ENCODE measurements at places on chromosomes 7 and 10.

- DNase-seq = no peak
Observed at GRCh38 chr7:85997515-85997914, 646.2 kb upstream of the GRM3 start.

GRCh38 chr10:43125881-43126731, 12.1 kb upstream of the CSGALNACT2 start:
- DNase-seq = no peak

DNA sequence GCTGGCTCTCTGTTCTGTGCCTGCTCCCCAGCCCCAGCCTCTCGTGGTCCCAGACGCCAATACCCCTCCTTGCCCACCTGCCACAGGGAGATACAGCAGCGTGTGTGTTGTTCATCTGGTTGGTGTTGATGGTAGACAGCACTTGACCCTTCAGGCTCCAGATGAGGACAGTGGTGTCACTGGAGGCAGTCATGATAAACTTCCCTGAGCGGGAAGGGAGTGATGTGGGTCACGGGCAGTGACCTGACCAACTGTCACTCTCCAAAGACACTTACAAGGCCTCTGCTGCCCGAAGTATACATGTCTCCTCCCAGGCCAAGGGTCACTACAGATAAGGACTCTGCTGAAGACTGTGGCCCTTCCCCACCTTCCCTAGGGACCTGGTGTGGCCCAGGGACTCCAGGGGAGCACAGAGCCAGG, 5.6 kb downstream of the TBL2 start:
- no peak for DNase-seq

- no peak for DNase-seq
Observed at GRCh38 chr7:17086403-17086802, 204.6 kb upstream of the AGR3 start.

DNA sequence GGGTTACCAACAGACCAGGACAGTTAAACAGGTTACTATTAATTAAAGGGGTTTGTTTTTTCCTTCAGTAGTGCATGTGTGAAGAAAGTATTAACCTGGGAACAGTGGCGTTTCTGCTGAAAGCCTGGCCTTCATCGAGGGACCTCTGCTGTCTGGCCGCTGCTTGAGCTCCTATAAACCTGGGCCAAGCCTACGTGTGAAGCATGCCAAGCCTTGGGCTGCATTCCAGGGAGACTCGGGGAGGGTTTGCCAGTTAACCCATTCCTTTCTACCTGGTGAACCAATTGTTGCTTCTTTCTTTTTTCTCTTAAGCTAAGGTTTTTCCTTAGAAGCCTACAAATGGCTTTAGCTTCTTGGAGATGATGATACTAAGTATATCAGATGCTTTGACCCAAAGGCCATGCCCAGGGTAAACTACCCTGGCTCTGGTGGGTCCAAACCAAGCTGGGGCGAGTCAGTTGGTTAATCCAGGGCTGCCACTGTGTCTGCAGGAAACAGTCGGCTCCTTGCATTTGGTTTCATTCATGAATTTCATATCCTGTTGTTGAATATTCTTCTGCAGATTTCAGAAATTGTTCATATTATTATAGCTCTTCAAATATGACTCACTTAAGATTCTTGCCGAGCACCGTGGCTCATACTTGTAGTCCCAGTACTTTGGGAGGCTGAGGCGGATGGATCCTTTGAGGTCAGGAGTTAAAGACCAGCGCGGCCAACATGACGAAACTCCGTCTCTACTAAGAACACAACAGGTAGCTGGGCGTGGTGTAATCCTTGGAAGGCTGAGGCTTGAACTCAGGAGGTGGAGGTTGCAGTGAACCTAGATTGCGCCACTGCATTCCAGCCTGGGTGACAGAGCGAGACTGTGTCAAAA, 23.8 kb downstream of the PFKP start:
- DNase-seq = peak; percentile 66

DNA sequence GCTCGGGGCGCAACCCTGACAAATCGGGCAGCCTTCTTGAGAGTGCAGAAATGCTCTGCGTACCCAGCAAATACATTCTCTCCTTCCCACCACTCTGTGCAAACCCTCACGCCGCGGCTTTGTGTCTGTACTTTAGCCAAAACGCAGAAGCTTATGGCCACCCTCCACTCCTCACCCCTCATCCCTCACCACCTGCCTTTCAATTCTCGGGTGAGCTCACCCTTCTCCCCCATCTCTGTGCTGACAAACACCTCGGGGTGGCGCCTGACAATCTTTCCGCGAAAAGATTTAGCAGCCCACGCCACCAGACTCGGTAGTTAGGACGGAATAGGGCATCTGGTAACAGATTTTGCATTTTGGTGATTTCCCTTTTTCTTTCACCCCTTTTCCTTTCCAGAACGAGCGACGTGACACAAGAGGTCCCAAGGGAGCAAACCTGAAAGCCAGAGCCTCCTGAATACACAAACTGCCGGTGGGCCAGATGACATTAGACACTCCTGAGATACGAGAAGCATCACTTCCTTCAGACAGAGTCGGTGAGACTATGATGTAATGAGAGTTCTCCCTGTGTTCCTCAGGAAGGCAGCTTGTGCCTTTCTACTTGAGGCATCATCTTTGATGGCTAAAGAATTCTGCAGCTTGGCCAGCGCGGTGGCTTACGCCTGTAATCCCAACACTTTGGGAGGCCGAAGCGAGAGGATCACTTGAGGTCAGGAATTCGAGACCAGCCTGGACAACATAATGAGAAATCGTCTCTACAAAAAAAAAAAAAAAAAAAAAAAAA, 671 bp upstream of the ATAD1 start:
- no peak for DNase-seq

- DNase-seq = no peak
Observed at GRCh38 chr10:110008518-110009339, 945 bp downstream of the ADD3 start.

- no peak for DNase-seq
Observed at GRCh38 chr7:99623702-99624447, 7.1 kb downstream of the ZSCAN25 start.

DNA sequence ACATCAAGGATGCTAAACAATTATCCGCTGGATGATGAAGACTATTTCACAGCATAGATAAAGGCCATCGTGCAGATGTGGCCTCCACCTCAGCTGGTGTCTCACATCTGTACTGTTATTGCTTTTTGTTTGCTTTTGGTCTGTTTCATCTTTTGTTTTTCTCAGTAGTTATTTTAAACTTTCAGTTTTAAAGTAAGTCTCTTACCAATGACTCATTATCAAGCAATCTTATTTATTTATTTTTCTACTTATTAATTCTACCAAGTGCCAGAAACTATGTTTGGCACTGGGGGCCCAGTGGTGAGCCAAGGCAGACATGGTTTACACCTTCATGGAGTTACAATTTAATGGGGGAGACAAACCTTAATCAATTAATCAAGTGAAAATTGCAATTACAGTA, 250.9 kb upstream of the TMEM72 start:
- DNase-seq = no peak

DNA sequence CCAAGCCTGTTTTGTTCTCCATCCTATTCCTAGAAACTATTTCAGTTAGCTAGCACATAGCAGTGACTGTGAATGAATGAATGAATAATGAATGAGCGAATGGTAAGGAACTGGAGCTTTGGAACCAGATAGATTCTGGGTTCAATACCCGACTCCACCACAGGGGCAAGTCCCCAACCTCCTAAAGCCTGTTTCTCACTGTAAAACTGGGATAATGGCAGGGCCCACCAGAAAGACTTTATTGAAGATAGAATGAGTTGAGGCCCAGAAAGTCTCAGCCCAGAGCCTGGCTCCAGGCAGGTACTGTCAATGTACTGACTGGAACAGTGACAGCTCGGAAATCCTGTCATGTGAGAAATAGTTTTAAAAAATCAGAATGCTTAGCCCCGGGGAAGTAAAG, 1.1 kb upstream of the CDH23 start:
- no peak for DNase-seq

DNA sequence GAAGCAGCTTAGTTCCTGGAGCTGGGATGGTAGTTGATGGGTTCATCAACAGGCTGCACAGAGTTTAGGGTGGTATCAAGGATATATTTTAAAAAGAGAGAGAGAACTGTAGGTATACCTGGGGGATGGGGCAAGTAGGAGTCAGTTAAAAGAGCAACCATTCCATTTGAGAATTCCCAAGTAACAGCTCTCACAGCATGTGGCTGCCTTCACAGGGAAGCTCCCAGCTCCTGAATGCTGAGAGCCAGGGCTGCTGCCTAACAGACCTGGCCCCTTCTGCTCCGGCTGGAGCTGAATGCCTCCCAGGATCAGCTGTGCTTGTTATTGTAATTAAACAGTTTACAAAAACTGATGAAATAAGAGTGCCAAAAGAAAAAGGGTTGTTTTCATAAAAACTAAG, 58.8 kb upstream of the GPR26 start:
- DNase-seq = no peak

- DNase-seq = no peak
Observed at GRCh38 chr10:43853369-43853768, 204.7 kb upstream of the ZNF32 start.

- DNase-seq = no peak
Observed at GRCh38 chr10:110073896-110074295, 66.1 kb downstream of the ADD3 start.

DNA sequence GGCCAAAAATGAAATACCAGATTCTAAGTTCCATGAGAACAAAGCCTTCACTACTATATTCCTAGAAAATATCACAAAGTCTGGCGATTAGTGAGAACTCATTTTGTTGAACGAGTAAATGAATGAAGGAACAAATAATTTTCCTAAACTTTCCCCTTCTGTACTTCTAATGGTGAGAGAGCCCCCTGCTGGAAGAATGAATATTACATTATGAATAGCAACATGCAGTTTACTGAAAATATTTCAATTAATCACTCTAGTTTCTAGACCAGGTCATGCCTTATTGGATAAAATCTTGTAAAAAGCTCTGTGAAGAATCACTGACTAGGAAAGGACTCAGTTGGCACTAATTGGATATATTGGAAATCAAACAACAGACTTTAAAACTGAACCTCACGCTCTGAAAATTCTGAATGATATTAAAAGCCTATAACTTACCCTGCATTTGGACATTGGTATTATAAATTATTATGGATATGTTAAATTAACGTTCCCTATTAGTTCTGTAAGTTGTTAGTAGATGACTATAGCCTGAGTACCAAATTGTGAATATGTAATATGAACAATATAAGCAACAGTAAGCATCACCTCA, 32.4 kb upstream of the MTPN start:
- DNase-seq = peak; percentile 51

DNA sequence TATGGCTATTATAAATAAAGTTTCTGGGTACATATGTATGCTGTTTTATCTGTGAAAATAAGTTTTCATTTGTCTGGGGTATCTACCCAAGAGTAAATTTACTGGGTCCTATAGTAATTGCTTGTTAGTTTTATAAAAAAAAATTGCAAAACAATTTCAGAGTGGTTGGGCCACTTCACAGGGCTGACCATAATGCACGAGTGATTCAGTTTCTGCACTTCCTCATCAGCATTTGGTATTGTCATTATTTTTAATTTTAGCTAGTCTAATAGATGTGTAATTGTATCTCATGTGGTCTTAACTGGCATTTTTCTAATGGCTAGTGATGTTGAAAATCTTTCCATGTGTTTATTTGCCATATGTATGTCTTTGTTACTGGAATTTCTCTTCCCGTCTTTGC, 452.4 kb upstream of the AKR1E2 start:
- DNase-seq = no peak

DNA sequence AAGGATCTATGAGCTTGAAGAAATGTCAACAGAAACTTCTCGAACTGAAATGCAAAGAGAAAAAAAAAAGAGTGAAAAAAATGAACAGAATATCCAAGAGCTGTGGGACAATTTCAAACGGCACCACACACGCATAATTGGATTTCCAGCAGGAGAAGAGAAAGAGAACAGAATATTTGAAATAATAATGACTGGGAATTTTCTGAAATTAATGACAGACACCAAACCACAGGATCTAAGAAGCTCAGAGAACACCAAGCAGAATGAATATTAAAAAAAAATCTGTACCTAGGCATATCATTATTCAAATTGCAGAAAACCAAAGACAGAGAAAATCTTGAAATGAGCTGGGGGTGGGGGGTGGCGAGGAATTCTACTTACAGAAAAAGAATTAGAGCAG, 27.2 kb downstream of the DPYSL4 start:
- no peak for DNase-seq

DNA sequence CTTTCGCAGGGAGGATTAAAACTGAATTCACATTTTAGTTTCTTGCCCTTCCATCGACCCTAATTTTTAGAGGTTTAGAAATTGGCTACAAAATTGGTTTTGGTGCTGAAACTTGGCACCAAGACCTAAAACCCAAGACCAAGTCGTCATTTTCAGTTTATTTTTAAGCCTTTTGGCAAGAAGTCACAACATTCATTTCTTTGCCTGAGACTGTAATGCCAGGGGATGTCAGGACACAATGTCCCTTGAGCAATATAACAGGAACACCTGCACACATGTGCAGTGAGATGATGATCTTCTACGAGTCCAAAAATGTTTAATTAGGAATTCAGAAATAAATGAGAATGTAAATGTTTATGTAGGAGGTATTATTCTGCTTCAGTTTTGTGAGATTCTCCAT, 335.4 kb upstream of the ANKRD30A start:
- DNase-seq = no peak

DNA sequence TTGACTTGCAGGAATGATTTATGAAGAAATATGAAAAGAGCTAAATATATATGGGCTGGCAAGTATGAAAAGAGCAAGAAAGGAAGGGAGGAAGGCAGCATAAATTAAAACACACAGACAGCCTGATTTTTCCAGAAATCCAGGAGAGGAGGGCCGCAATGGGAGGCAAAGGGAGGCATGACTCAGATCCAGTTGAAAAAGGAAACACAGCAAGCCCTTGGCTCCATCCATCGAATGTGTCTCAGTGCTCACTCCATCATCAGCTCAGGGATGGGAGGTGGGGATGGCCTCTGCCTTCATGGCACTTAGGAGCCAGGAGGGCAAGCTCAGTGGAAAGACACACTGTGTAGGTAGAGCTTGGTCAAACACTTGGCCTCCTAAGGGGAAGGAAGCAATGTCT, 75.7 kb upstream of the PDZD8 start:
- no peak for DNase-seq

- DNase-seq = no peak
Observed at GRCh38 chr7:19403691-19404090, 258.5 kb upstream of the FERD3L start.

Data from NCI-H2029 treated with DMSO at 0.1 percent for 48 hours (cell line).